Bronchial epithelial cell (primary cell): ENCODE measurements at places on chromosomes 4 and X. TPM values are rescaled to one million over a fixed set of nuclear protein-coding genes. Genes with fewer than 3 reads are reported as not detected.
A peak's percentile ranks its signal among the peaks of the same experiment; 100 is the strongest.

DNA sequence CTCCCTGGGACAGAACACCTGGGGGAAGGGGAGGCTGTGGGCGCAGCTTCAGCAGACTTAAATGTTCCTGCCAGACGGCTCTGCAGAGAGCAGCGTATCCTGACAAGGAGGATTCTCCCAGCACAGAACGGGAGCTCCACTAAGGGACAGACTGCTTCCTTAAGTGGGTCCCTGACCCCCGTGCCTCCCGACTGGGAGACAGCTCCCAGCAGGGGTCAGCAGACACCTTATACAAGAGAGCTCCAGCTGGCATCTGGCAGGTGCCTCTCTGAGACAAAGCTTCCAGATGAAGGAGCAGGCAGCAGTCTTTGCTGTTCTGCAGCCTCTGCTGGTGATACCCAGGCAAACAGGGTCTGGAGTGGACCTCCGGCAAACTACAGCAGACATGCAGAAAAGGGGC is 44.5 kb upstream of the FAAH2 start:
- no peak for DNase-seq

GRCh38 chr4:139509727-139510410 is 46.1 kb downstream of the SETD7 start:
- peak; percentile 20 for DNase-seq

The GABRB1 gene
- not detected in 2 replicates for total RNA-seq

- peak; percentile 74 for DNase-seq
These were observed 8.2 kb downstream of the MID1 start for GRCh38 chrX:10612215-10612614.

The IQCM gene
- total RNA-seq: not detected in 2 replicates

DNA sequence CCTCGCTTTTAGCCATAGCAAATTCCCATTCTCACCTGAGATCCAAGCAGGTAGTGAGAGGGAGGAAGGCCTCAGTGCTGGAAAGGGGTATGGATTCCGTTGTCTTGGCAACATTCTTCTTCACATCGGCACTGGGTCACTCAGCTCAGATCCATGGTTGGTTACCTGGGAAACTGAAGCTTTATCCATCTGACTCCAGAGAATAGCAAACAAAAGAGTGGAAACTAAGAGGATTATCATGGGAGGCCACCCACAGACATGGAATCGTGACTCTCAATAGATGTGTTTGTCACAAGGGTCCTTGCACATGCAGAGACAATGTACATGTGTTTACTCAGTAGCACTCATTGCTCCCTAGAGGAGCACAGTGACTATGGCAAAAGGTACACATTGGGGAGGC is 81.0 kb downstream of the MAGED4 start:
- DNase-seq: no peak

The SLC9B2 gene
- total RNA-seq: 9.6 and 16.3 TPM in 2 replicates

GRCh38 chrX:22698151-22698550 is 301.6 kb upstream of the DDX53 start:
- DNase-seq: no peak

DNA sequence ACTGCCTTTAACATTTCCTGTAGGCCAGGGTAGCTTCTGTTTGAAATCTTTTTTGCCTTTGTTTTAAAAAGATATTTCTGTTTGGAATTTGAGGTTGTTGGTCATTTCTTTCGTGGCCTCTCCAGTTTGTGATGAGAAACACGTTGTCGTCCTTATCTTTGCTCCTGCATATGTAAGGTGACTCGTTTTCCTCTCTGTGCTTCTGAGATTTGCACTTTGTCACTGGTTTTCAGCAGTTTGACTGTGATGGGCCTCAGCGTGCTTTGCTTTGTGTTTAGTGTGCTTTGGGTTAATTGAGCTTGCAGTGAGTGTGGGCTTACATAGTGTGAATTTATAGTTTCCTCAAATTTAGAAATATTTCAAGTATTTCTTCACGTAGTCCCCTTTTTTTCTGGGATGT is 81.5 kb downstream of the FAM193A start:
- no peak for DNase-seq

The GPR143 gene
- 0.51 and 0.79 TPM in 2 replicates for total RNA-seq

The ATP1B4 gene
- not detected in 2 replicates for total RNA-seq

The GC gene
- total RNA-seq: not detected in 2 replicates

GRCh38 chr4:24482871-24483270 is 101.5 kb downstream of the DHX15 start:
- peak; percentile 57 for DNase-seq

- no peak for DNase-seq
These were observed 37.1 kb upstream of the STX18 start for GRCh38 chr4:4578981-4579380.

The SPARCL1 gene
- not detected in 2 replicates for total RNA-seq

DNA sequence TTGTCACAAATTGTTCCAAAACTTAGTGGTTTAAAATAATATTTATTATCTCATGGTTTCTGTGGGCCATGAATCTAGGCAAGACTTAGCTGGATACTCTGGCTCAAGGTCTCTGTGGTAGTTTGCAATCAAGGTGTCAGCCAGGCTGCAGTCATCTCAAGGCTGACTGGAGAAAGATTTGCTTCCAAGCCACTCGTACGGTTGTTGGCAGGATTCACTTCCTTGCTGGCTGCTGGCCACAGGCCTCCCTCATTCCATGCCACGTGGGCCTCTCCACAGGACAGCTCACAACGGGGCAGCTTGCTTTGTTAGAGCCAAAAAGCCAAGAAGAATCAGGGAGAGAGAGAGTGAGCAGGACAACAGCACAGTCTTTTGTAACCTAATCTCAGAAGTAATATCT is 101.4 kb downstream of the WWC2 start:
- DNase-seq: peak; percentile 90

The NBDY gene
- 2.6 and 4.2 TPM in 2 replicates for total RNA-seq

The TRAM1L1 gene
- total RNA-seq: 0.26 and 0.51 TPM in 2 replicates

The FGA gene
- total RNA-seq: not detected in 2 replicates

The ARSH gene
- 0.13 TPM in 1 of 2 replicates, not detected in the other for total RNA-seq

DNA sequence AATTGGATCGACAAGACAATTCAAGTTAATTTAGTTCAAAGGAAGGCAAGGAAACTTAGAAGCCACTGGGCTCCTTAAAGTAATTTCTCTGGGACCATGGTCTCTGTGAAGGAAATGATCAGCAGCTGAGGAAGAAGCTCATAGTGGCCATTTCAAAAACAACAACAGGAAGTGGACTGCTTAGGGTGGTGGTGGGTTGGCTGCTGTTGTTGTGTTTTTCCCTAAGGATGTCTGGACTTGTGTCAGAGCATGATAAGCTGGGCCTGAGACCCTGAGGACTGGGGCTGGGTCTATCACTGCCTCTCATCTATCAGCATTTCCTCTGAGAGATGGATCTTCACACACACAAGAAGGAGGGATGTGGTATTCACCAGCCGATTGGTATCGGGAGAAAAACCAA is 18.3 kb downstream of the KDR start:
- DNase-seq: no peak

- DNase-seq: no peak
These were observed 56.6 kb upstream of the BCOR start for GRCh38 chrX:40154250-40154852.

The SLC4A4 gene
- total RNA-seq: 0.13 and 0.26 TPM in 2 replicates

- DNase-seq: no peak
These were observed 38.5 kb downstream of the AGA start for GRCh38 chr4:177403746-177404145.

DNA sequence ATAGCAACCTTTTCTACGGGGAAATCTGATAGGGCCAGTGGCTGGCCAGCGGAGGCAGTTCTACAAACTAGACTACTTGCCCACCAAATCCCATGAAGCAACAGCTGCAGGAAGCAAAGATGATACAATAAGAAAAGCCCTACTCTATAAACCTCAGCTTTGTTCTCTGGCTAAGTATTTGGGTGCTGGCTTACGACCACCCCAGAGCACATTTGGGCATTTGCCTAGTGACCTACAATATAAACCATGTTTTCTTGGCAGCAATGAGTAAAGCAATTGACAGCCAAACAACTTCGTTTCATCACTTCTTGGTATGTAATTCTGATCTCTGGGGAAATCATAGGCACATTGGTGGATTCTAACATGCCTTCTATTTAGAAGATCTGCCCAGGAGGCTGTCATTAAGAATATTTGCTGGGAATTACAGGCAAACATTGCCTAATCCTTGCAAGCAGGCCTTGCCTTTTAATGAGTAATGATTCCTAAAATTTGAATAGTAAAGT is 7.5 kb upstream of the LHFPL1 start:
- DNase-seq: no peak

- no peak for DNase-seq
These were observed 3.7 kb upstream of the PHOX2B start for GRCh38 chr4:41752081-41752836.

- no peak for DNase-seq
These were observed 8.0 kb upstream of the ODAPH start for GRCh38 chr4:75547647-75548387.

DNA sequence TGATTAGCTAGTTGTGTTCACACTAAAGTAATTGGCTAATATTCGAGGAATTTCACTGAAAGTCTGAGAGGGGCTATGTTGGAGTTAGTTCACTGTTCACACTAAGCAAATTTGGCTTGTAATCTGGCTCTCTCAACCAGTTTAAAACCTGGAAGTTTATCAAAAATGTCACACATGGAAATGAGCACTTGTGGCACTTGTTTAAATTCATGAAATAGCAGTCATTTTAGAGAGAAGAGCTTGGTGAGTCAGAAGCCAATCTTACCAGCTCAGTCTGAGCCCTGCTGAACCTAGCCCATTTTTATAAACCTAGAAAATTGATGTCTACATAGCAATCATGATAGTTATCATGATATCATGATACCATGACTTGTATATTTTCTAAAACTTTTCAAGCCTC is 90.7 kb upstream of the JADE1 start:
- no peak for DNase-seq

DNA sequence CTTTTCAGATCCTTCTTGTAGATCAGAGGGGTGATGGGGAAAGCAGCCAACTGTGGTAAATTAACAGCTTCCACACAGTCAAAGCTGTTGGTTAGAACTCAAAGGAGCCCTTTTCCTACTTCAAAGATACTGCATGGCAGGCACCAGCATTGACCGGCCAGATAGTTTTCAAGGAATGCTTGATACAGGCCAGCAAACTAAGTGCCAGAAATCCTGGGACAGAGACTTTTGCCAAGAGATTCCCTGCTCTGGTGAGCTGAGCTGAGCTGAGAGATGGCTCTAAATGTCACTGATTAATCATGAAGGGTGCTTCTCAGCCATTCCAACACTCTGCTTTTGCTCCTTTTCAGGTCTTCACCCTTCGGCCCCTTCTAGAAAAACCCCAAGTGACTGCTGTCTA is 131.6 kb upstream of the MED14 start:
- DNase-seq: no peak

DNA sequence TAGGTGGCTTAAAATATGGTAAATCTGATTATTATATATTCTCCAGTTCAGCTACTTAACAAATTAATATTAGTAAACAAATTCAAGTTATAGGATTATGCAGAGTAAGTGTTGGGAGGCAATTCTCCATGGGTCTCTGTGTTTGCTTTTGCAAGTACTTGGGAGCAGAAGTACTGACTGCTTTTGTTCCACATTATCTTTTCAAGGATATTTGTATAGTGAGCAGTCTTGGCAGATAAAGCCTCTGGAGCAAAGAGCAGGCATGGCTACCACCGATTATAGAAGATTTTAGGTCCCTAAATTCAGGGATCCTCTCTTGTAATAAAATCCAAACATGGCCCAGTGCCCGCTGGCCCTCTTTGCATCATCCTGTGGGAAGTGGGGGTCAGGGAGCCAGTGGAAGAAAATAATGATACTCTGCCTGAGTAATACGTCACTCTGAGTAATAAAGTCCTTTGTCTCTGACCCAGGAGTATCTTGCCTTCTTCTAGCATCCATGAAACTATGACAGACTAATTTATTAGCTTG is 23.2 kb downstream of the NDNF start:
- no peak for DNase-seq

The UGT2B15 gene
- under 0.01 TPM in 1 of 2 replicates, not detected in the other for total RNA-seq

GRCh38 chrX:149371986-149372385 is 133.1 kb downstream of the IDS start:
- no peak for DNase-seq

- no peak for DNase-seq
These were observed 69.0 kb downstream of the GATB start for GRCh38 chr4:151691639-151692442.

GRCh38 chr4:72529148-72529822 is 39.7 kb downstream of the ADAMTS3 start:
- DNase-seq: no peak

GRCh38 chr4:2830632-2831610 is 12.7 kb upstream of the ADD1 start:
- no peak for DNase-seq

GRCh38 chr4:157128395-157128794 is 52.4 kb downstream of the GLRB start:
- DNase-seq: peak; percentile 75

The ASB12 gene
- total RNA-seq: not detected in 2 replicates

GRCh38 chrX:124940531-124940930 is 379.1 kb upstream of the TEX13C start:
- DNase-seq: no peak

The SH3RF1 gene
- 9.0 and 14.0 TPM in 2 replicates for total RNA-seq

DNA sequence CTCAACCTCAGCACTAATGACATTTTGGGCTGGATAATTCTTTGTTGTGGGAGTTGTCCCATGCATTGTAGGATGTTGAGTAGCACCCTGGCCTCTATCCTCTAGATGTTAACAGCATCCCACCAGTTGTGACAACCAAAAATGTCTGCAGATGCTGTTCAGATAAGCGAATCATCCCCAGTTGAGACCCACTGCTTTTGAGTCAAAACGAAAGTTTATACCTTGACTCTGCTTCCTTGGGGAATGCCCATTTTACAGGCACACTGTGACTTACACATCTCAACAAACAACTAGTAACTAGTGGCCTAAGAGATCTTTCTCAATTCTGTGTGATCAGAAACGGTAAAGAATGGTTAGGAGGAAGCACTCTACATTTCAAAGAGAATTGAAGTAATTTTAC is 37.0 kb downstream of the SEPSECS start:
- no peak for DNase-seq

- DNase-seq: no peak
These were observed 241.3 kb upstream of the CXorf66 start for GRCh38 chrX:140206657-140207056.

DNA sequence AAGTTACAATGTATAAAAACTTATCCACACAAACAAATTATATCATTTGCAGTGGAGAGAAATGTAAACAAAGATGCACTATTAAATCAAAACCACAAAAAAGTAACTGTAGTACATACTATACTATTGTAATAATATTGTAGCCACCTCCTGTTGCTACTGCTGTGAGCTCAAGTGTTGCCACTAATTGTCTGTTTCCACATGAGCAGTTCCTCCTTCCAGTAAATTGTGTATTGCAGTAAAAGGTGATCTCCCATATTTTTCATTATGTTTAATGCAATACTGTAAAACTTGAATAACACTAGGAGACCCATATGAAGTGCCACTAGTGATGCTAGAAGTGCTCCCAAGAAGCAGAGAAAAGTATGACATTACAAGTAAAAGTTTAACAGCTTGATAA is 11.7 kb downstream of the LIN54 start:
- DNase-seq: no peak
